ENCODE measurements at places on chromosomes 7 and 10.

- no peak overlapping the region for H3K4me3 ChIP-seq
- DNase-seq, result no peak
- no peak overlapping the region for H3K27ac ChIP-seq
- no peaks in the 10 kb centered on the region for H3K36me3 ChIP-seq
- H3K4me1 ChIP-seq, result no peaks in the 10 kb centered on the region
- H3K27me3 ChIP-seq, result no peaks in the 10 kb centered on the region
These were observed 959.5 kb downstream of the GRID1 start for GRCh38 chr10:85407088-85407487.

DNA sequence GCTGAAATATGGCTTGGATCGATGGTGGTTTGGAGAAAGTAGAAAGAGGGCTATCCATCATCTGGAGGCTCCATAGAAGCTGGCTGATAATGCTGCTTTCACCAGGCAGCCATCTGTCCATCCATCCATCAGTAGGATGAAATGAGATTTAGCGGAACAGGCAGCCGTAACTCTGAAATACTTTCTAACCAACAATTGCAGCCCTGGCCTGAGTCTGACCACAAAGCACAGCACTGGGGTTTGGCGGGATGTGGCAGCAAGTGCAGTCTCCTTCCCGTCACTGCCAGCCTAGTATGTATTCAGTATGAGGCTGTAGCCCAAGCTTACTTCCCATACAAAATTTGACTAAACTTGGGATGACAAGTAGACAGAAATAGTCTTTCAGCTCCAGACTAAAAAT is 38.0 kb downstream of the R3HCC1L start:
- H3K27me3 ChIP-seq, result no peaks in the 10 kb centered on the region
- H3K36me3 ChIP-seq, result no peaks in the 10 kb centered on the region
- DNase-seq, result no peak
- H3K27ac ChIP-seq, result no peak overlapping the region
- H3K4me1 ChIP-seq, result no peaks in the 10 kb centered on the region

DNA sequence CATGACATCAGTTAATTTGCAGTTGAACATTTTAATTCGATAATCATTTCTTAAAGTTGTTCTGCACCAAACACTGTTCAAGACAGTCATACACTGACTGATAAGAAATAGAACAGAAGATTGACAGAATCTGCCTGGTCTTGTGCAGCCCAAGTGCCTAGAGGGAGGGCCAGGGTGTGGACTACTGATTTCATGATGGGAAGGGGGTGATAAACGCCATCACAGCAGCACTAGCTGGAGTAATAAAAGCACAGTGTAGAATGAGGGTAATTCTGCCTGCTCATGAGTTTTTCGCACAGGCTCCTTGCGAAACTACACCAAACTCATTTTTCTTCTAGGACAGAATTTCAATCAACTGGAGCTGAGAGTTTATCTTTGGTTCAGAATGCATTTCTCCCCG is 270.1 kb downstream of the ARL4A start:
- no peaks in the 10 kb centered on the region for H3K4me1 ChIP-seq
- no peak for DNase-seq
- H3K27ac ChIP-seq, result no peak overlapping the region
- no peaks in the 10 kb centered on the region for H3K27me3 ChIP-seq

GRCh38 chr7:46675456-46675855 is 754.4 kb upstream of the IGFBP3 start:
- H3K27me3 ChIP-seq, result no peaks in the 10 kb centered on the region
- no peaks in the 10 kb centered on the region for H3K36me3 ChIP-seq
- no peaks in the 10 kb centered on the region for H3K4me1 ChIP-seq
- no peak overlapping the region for H3K27ac ChIP-seq
- H3K4me3 ChIP-seq, result no peak overlapping the region

DNA sequence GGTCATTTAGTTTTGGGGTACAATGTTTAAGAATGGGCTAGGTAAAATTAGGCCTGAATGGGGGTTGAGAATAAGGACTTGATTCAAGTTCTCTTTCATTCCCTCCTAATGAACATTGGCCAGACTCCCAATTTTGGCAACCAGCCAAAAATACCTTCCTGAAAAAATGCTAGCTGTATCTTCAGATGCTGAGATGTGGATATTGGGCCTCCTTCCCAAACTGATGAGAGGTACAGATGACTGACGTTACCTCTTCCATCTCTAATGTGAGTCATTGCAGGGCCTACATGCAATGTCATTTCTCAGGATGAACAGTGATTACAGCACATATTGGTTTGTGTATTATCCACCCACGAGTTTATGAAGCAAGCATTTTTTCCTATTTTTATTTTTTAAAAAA is 151.6 kb downstream of the SND1 start:
- no peak overlapping the region for H3K27ac ChIP-seq
- H3K4me1 ChIP-seq, result peaks cover 15% of the 10 kb centered on the region
- no peaks in the 10 kb centered on the region for H3K36me3 ChIP-seq
- no peak overlapping the region for H3K4me3 ChIP-seq

Measured in body of pancreas (tissue), 4 donors.